ENCODE measurements at places on chromosomes 7 and 10.
A peak's percentile ranks its signal among the peaks of the same experiment; 100 is the strongest.

GRCh38 chr10:125104559-125104958 is 55.8 kb downstream of the CTBP2 start:
- DNase-seq: no peak

DNA sequence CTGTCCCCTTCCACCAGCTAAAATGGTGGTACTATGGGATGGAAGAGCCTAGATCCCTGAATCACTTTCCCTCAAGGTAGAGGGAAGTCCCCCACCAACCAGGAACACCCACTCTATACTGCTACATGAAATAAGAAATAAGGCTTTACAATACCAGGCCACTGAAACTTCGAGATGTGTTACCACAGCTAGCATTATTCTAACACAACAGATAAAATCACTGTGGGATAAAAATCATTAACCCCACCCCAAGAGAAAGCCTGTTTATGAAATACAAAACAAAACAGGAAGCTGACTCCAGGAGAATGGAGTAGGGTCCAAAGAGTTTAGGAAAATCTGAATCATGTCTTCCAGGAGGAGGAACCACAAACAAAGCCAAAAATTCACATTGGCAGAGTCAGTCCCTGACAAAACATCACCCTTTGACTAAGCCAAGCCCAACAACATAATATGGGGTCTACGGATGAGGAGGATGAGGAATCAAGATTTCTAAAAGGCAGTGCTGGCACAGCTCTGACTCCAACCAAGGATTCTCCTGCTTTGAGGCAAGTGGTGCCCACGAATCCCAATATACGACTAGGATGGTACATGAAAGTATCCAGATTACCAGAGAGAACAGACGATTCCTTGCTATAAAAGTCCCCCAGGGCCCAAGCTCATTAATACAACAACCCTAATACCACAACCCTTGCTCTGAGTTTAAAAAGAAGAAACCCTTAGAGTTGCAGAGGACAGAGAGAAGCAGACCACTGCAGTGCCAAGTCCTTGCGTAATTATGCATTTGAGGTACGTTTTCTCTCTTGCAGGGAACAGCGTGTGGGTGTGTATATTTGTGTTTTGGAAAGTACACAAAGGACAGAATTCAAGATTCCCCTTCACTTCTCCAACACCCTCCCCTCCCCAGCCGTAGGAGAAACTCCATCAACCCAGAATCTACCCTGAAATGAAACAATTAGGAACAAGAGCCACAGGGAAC is 23.7 kb downstream of the XPNPEP1 start:
- no peak for DNase-seq

DNA sequence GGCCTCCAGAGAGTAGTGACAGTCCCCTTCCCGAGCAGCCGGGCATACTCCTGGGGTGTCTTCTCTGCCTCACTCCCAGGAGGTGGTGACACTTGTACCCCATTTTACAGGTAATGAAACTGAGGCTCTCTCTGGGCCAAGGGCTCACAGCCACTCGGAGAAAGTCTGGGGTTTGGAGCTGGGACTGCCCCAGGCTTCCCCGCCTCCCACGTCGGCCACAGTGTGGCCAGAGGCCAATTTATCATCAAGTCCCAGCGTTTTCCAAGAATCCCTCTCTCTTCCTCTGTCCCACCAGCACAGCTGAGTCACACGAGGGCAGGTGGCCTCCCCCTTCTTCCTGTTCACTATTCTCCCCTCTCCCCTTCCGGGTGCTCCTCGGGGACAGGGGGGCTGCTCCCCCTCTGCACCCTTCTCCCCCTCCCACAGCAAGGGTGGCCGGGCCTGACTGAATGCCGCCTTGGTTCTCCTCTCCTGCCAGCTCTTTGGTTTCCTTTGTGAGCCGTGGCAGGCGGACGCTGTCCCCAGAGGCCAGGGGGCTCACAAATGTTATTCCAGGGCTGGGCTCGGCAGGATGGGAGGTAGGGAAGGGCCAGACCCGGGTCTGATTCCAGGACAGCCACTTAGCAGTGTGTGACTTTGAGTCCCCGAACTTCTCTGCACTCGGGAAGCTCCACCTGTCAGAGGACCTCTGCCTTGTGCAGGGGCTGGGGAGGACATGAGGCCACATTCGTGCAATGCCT is 17.7 kb downstream of the CLIP2 start:
- DNase-seq: no peak

DNA sequence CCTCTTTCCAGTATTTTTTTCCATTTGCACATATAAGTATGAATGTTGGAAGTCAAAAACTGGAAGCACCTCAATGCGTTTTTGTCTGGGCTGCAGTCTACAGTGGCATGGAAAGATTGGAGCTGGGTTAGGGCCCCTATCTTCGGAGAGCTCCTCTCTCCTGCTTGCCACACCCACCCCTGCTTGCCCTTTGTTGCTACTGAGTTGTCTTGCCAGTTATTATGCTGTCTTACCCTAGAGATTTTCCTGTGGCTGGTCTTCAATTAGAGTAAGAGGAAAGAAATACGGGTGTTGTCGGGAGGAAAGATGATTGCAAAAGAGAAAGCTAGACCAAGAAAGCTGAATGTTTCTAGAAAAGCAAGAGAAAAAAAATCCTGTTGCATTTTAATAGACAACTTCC is 228.9 kb upstream of the CELF2 start:
- DNase-seq: no peak

DNA sequence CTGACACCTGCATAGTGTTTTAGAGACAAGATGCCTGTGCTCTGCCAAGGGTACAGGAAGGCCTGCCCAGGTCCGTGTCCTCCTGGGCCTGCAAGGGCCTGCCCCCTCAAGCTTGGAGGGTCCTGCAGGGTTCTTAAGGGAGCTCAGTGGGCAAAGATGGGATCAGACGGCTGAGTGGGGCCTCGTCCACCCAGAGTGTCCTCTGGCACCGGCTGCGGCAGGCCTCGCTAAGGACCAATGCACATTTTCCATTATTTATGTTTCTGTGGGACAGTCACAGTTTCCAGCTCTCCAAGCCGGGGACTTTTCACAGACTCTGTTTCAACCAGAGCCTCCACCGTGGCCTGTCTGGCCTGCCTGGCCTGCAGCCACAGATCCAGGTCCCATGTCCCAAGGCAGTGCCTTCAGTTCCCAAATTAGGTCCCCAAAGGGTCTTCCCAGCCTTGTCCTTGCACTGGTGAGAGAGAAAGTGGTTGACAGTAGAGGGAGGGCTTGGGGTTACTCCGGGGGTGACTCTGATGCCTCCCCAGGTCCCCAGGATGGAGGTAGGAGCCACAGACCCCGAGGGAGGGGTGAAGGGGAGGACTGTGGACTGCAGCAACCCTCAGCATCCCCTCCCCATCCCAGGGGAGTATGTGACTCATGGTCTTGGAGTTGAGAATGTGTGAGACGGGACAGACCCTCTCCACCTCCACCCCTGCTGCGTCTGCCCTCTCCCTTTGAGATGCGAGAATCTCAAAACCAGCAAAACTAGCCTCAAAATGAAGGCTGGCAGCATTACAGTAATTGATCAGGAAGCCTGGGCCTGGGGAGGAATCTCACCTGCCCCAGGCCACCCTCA is 14.8 kb downstream of the MYL10 start:
- DNase-seq: no peak

DNA sequence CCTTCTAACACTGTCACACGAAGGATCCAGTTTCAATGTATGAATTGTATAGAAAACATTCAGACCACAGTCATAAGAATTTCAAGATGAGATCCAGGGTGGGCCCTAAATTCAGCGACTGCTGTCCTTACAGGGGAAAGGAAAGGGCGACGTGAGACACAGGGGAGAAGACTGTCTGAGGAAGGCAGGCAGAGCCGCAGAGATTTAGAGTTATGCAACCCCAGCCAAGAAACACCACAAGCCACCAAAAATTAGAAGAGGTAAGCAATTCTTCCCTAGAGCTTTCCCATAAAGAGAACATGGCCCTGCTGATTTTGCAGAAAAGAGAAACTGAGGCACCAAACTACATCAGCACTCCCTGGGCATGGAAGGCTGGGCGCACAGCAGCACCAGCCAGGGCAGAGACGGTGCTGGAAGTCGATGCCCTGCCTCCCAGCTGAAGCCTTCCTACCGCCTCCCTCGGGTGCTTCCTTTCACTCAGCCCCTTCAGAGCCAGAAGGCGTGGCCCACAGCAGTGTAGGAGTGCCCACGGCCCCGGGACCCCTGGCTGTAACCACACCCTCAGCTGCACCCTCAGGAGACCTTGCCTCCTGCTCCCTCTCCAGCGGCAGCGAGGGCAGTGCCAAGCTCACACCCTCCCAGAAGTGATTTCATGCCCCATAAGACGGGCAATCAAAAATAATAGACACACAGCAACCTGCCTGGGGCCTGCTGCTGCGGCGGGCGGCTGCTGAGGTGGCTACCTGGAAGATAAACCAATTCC is 81.0 kb upstream of the LRRC4 start:
- no peak for DNase-seq

- no peak for DNase-seq
These were observed 22.7 kb downstream of the FAM237B start for GRCh38 chr7:90298145-90299038.

DNA sequence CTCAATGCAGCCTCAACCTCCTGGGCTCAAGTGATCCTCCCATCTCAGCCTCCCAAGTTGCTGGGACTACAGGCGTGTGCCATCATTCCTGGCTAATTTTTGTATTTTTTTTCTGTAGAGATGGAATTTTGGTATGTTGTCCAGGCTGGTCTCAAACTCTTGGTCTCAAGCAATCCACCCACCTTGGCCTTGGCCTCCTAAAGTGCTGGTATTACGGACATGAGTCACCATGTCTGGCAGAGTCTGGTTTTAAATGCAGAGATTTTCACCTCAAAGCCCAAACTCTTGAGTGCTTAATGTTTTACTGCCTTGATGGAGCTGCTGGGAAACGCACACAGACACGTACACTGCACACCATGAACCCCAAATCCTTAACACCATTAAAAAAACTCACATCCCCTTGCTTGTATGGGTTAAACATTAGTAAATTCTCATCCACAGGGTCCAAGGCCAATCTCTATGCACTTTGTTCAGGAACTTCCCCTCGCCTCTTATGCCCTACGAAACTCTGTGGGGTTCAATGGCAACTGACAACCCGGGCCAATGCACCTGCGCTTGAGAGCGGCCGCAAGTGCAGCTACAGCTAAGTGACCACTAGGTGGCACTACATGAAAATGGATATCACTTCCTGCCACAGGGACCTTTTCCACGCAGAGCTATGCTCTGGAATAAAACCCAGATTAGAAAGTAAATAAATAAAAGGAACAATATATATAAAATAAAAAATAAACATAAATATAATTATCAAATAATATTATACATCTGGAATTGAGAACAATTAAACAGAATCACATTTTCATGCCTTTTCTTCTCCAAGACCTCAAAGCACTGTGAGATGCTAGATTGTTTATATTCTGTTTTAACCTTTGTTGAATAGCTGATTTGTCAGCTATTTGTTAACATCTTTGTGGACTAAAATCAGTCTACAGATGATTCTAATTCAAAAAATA is 66.9 kb upstream of the AFAP1L2 start:
- DNase-seq: peak; percentile 41

GRCh38 chr10:99917963-99918825 is 91.6 kb downstream of the DNMBP start:
- no peak for DNase-seq

- no peak for DNase-seq
These were observed 31.7 kb downstream of the CAMK2B start for GRCh38 chr7:44293561-44294324.

- no peak for DNase-seq
These were observed 207.7 kb upstream of the TEX47 start for GRCh38 chr7:89002981-89003956.

- DNase-seq: no peak
These were observed 8.7 kb downstream of the ESYT2 start for GRCh38 chr7:158820656-158821055.

DNA sequence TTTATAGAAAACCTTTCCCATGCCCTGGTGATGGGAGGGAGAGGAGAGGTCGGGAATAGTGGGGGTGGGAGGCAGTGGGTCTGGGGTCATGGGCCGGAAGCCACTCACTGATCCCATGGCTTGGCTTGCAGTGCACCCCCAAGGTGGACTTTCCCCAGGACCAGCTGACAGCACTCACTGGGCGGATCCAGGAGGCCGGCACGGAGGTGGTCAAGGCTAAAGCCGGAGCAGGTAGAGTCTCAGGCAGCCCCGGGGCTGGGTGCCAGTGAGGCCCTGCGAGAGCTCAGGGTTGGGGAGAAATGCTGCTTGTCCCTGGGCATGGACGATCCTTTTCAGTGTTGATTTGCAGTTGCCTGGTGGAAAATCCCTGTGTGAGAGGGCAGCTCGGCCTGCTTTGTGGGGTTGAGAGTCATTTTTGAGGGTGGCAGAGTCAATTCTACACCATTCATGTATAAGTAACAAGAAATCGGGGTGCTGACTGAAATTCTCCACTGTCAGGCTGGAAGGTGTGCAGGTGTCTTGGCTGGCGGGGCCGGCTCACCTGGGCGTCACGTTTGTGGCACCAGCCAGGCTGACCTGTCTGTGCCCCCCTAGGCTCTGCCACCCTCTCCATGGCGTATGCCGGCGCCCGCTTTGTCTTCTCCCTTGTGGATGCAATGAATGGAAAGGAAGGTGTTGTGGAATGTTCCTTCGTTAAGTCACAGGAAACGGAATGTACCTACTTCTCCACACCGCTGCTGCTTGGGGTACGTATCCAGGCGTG is 16.5 kb downstream of the MDH2 start:
- no peak for DNase-seq

DNA sequence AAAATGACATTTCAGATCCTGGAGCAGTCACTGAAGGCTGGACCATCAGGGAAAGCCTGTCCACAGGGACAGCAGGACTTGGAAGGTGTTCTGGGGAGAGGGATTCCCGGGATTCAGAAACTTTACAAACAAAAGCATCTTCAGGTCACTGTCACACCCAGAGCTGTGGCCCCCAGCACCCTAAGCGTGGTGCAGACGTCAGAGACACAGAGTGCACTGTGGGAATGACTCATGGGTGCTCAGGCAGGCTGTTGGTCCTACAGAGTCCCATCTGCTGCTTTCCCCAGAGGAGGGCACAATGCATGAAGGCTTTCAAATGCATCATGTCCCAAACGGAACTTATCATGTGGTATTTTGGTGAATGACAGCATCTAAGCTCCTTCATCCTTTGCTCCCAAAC is 13.1 kb upstream of the LRMDA start:
- DNase-seq: no peak

- no peak for DNase-seq
These were observed 61.5 kb downstream of the CHN2 start for GRCh38 chr7:29255906-29256692.

GRCh38 chr10:97911217-97911616 is 61.6 kb downstream of the GOLGA7B start:
- DNase-seq: no peak

DNA sequence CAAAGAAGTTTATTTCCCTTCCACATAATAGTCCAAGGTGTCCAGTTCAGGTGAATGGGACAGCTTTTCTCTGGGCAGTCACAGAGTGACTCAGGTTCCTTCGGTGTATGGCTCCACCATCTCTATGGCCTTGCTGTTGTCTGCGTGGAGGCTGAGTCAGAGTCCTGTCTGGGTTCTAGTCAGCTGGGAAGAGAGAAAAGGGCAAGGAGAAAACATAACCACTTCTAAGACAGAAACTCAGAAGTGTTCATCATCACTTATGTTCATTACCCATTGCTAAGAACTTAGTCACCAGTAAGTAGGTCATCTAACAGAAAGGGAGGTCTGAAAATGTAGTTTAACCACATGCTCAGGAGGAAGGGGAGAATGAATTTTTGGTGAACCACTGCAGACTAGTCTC is 32.4 kb upstream of the CCDC7 start:
- no peak for DNase-seq

All from T-helper 17 cell (primary cell).